ENCODE measurements at places on chromosomes 13 and 19.

DNA sequence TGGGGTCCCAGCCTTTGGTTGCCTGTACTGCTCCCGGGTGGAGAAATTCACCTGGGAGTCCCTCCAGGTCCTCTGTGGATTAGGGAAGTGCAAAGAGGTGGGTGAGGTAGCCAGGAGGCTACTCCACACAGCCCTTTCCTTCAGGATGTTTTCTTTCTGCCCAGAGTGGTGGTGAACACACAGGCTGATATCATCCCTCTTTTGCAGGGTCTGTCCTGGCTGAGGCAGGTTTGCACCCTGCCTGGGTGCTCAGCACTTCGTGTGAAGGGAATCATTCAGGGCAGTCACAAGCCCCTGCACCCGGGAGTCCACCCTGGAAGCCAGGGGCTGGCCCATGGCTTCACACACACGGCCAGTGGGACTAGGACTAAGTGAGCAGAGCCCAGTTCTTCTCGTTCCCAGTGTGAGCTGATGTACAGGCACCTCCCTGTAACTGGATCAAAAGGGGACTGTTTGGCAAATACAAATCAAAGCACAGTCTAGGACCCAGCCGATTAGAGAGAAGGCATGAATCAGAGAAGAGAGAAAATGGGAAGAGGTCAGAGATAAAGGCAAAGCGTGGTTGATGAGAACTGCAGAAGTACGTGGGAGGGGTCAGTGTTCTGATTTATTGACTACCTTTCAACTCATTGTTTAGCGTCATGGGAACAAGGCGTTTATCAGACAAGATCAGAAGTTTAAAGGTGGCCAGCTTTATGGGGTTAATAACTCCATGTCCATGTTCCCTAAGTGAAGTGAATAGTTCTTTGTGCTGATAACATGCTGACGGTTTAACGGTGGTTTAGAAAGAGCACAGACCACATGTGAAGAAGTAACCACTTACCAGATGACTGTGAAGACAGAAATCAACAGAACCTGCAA is 30.4 kb upstream of the SPATA13 start:
- no peak for DNase-seq

DNA sequence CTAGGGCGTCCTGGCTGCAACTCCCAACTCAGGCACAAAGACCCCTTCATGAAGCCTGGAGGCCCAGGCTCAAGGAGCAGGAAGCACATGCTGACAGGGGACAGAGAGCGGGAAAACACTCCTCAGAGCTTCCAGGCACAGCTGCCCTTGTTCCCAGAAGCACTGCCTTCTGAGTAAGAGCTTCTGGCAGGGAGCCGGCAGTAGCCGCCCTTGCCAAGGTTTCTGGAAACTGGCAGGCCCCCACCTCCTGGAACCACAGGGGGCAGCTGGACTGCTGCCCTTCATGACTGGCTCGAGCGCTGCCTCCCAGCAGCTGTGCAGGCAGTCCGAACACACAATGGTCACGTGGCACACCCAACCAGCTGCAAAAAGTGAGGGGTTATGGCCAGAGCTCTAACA is 33.6 kb upstream of the EPHX3 start:
- DNase-seq: no peak

GRCh38 chr19:35612559-35613321 is at the start of gene HAUS5:
Gene HAUS5, plus strand, starts transcription at chr19:35612735. Its CDS starts 60 bp downstream, at chr19:35612795.
- peak; percentile 96 for DNase-seq

DNA sequence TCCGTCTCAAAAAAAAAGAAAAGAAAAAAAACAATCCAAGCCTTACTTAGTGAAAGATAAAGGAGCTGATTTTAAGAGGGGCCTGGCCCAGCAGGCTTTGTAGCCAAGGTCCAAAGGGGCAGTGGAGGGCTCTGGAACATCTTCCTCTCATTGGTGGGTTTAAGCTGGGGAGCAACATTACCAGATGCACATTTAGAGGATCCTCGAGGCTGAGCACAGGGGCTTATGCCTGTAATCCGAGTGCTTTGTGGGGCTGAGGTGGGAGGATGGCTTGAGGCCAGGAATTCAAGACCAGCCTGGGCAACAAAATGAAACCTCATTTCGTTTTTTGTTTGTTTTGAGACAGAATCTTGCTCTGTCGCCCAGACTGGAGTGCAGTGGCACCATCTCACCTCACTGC is 8.0 kb upstream of the TMEM160 start:
- DNase-seq: no peak

DNA sequence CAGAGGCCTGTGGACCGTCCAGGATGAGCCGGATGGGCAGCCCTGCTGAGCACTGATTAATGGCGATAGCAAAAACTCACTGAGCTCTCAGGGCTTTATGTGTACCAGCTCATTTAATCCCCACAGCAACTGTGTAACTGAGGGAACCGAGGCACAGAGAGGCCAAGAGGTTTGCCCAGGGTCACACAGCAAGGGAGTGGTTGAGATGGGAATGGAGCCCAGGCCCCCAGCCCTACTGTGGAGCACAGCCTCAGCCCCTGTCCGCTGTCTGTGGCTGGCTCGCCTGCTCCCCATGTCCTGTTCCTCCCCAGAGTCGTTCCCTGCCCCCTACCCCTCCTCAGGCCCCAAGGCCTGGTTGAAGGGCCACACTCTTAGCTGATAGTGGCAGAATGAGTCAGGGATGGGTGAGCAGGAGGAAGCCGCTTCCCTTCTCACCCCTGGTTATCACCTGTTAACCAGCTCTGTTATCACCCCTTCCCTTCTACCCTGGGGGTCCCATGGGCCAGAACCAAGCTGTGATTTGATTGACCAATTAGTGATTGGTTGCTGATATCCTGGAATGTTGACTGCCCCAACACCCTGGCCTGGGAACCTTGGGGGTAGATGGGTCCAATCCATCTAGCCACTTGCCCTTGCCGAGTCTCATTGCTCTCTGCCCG is 21.2 kb downstream of the CAPN12 start:
- no peak for DNase-seq

DNA sequence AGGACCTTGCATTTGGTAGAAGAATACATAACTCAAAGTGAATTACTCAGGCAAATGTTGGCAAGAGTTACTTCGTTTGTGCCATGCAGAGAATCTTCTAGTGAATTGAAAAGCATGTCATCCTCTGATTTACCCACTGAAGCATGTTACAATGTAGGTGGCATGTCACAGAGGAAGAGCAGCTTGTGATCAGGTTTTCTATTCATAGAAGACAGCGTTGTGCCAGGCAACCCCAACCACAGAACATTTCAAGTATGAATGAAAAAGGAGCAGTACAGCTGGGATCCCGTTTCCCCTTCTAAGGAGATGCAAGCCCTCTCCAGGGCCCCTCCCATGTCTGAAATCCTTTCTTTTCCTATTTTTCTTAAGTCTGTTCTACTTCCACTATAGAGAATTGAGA is 6.0 kb upstream of the KATNAL1 start:
- DNase-seq: no peak

GRCh38 chr13:65468628-65469027 is 1761.5 kb downstream of the PCDH9 start:
- DNase-seq: no peak

GRCh38 chr13:110351636-110352420 is 44.7 kb downstream of the COL4A2 start:
- DNase-seq: no peak

GRCh38 chr13:30103161-30103840 is 204.1 kb downstream of the KATNAL1 start:
- DNase-seq: no peak

GRCh38 chr13:113597391-113598080 is 13.0 kb downstream of the TFDP1 start:
- no peak for DNase-seq

DNA sequence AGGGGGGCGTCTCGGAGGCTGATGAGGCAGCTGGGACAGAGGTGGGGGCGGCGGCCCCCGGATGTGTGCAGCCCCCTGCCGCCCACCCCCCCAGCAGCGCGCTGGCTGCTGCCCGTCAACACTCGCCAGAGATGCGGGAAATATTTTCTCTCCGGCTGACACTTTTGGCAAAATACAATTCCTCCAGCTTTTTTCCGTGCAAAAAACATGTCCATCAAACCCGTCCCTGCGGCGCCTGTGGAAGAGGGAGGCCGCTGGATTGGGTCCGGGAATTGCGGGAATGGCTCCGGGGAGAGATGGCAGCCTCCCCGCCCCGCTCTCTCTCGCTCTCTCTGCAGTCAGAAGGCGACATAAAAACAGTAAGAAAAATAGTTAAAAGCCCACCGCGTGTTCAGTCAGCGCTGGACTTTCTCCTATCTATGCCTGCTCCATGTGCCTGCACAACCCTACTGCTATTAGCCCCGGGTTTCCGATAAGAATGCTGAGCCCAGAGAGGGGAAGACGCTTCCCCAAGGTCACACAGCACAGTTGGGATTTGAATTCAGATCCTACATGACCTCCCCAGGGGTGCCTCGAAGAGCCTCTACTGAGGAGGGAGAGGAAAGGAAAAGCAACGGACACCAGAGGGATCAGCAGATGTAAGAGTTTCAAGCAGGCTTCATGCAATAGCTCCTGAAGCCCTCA is 23.2 kb downstream of the ZNRF4 start:
- DNase-seq: no peak

GRCh38 chr13:36548129-36548528 is 115.8 kb downstream of the CCNA1 start:
- DNase-seq: no peak

GRCh38 chr13:103006641-103007426 is 59.4 kb downstream of the SLC10A2 start:
- no peak for DNase-seq

DNA sequence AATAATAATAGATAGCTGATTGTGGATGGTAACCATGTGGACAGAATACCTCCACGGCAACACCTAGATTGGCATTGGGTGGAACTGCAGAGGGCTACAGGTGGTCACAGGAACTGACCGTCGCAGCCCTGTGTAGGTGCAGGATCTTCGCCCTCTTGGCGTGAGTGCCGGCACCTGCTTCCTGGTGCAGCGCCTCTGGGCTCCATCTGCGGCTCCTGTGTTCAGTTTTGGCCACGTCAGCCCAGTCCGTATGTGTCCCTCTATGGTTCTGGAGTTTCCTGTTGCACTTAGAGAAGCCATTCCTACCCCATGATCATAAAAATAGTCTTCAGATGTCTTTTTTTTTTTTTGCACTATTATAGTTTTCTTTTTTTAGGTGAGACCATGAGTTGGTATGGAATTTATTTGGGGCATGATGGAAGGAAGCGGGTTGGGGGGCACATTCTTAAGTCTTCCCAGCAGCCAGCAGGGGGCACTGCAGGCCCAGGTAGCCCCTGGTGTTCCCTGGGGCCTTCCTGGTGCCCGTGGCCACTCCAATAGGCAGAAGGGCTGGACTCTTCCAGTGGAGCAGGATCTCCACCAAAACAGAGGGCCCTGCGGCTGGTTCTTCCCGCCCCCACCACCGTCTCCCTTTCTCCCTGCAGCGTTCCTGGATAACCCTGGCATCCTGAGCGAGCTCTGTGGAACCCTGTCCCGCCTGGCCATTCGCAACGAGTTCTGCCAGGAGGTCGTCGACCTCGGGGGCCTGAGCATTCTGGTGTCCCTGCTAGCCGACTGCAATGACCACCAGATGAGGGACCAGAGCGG is 10.1 kb upstream of the SLC25A42 start:
- peak; percentile 52 for DNase-seq

DNA sequence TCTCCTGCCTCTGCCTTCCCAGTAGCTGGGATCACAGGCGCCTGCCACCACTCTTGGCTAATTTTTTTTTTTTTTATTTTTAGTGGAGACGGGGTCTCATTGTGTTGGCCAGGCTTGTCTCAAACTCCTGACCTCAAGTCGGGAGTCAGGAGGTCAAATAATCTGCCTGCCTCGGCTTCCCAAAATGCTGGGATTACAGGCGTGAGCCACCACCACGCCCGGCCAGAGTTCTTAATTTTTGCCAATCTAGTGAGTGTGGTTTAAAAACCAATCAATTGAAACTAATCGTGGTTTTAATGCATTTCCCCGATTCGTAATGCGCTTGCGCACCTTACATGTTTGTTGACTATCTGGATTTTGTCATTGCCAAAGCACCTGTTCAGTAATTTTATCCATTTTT is 37.0 kb downstream of the SKA3 start:
- no peak for DNase-seq

DNA sequence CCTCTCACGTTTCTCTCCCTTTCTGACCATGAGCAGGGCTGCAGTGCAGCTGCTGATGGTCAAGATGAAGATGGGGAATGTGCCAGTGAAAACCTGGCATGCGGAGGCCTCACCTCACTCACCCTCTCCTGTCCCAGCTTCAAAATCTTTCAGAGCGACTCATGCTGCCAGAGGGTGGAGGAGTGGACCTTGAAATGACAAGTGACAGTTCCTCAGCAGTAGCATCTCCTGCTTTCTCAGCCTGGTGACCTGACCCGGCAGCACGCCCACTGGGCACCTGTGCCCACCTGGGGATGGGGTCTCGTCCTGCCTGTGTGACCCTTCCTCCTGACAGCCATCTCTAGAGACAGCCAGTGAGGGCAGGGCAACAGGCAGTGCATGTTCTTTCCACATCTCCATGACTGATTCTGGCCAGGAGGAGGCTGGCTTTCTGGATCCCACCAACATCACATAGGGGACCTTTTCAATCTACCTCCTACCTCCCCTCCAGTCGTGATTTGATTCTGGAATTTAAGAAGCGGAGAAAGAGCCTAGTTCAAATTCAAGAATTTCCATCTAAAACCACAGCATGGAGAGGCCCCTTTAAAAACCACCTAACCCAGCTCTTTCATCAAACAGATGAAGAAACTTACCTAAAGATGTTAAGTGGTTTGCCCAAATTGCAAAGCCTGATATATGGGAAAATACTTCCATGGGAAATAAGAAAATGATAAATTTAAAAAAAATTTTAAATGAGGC is 45.8 kb downstream of the RFX2 start:
- DNase-seq: no peak

DNA sequence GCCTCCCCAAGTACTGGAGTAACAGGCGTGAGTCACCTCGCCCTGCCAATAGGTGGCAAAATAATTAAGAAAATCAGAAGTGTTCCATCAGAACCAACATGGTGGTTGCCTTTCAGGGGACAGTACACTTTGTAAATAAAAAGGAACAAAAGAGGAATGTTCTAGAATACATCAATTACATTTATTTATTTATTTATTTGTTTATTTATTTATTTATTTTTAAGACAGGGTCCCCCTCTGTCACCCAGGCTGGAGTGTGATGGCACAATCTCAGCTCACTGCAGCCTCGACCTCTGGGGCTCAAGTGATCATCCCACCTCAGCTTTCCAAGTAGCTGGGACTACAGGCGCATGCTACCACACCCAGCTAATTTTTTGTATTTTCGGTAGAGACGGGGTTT is 12.9 kb upstream of the TYROBP start:
- no peak for DNase-seq

GRCh38 chr13:79679334-79679733 is 198.4 kb downstream of the NDFIP2 start:
- peak; percentile 2 for DNase-seq

- no peak for DNase-seq
Measured at GRCh38 chr13:106425661-106426060, 109.8 kb downstream of the EFNB2 start.

DNA sequence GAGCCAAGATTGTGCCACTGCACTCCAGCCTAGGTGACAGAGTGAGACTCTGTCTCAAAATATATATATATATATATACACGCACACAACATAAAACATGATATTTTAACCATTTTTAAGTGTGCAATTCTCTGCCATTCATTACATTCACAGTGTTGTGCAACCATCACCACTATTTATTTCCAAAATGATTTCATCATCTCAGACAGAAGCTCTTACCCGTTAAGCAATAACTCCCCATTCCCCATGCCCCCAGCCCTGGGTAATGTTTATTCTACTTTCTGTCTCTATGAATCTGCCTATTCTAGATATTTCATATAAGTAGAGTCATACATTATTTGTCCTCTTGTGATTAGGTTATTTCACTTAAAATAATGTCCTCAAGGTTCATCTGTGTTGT is 20.3 kb downstream of the WDR88 start:
- no peak for DNase-seq

Data from activated T-cell treated with anti-CD3 and anti-CD28 coated beads for 4 hours (primary cell).